Epithelial cell of umbilical artery (primary cell): ENCODE measurements at places on chromosomes 1 and 21. TPM values are rescaled to one million over a fixed set of nuclear protein-coding genes. Genes with fewer than 3 reads are reported as not detected.

MPZ gene
- 0.15 and 0.32 TPM in 2 replicates for total RNA-seq

IFI44L gene
- total RNA-seq: 31.2 and 745 TPM in 2 replicates

LRRN2 gene
- not detected in 2 replicates for total RNA-seq

PIGR gene
- total RNA-seq: not detected in 2 replicates

S100A7 gene
- total RNA-seq: not detected in 2 replicates

ARHGAP30 gene
- total RNA-seq: not detected in 2 replicates

OR2T2 gene
- not detected in 2 replicates for total RNA-seq

ANKRD45 gene
- total RNA-seq: under 0.01 and 0.46 TPM in 2 replicates

FMO2 gene
- total RNA-seq: not detected in 2 replicates

CFHR4 gene
- not detected in 2 replicates for total RNA-seq

OR6N1 gene
- total RNA-seq: not detected in 2 replicates

SLAMF6 gene
- not detected in 2 replicates for total RNA-seq

FNDC10 gene
- total RNA-seq: 0.15 and 0.65 TPM in 2 replicates

GBP2 gene
- total RNA-seq: 47.4 and 57.6 TPM in 2 replicates

SLC35F3 gene
- total RNA-seq: not detected in 2 replicates

FAM151A gene
- total RNA-seq: not detected in 2 replicates

DCST1 gene
- not detected in 2 replicates for total RNA-seq

F13B gene
- not detected in 2 replicates for total RNA-seq

TFF1 gene
- total RNA-seq: not detected in 2 replicates

CR1 gene
- total RNA-seq: not detected in 2 replicates

XCL1 gene
- total RNA-seq: not detected in 2 replicates

TCHH gene
- total RNA-seq: not detected in 2 replicates

F3 gene
- 0.91 and 2.3 TPM in 2 replicates for total RNA-seq

BGLAP gene
- 0.61 and 0.65 TPM in 2 replicates for total RNA-seq

RIT1 gene
- 47.4 and 50.6 TPM in 2 replicates for total RNA-seq

LHX8 gene
- not detected in 2 replicates for total RNA-seq
